ENCODE measurements at places on chromosomes 16 and 17.
A peak's percentile ranks its signal among the peaks of the same experiment; 100 is the strongest.

GRCh38 chr16:74455213-74455612 is 33.9 kb upstream of the CLEC18B start:
- DNase-seq = no peak

GRCh38 chr16:68704232-68704867 is 32.7 kb upstream of the CDH1 start:
- peak; percentile 57 for DNase-seq

DNA sequence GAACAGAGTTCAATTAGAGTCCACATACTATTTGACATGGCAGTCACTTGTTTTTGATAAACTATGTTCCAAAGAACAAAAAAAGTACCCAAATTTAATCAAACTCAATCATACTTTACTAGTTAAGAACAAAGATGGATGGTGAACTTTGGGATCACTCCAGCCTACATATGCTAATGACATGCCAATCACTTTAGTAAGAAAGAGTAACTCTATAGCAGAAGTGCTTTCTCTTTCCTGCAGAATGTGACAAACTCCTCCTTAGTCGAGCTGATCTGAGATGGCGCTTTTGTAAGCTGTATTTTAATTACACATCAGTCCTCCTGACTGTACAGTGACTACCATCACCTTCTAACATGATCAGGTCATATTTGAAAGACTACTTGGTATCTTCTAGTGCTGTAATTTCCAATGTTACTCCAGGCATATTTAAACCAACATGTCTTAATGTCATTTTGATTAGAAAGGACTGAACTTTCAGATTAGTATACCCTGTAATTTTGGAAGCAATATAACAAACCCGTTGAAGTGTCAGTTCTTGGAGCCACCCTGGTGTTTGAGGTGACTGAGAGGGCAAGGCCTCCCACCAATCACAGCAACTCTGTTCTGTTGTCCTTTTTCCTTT is 4.1 kb downstream of the NETO2 start:
- no peak for DNase-seq

GRCh38 chr17:29176558-29177351 is 3.4 kb downstream of the MYO18A start:
- peak; percentile 78 for DNase-seq

DNA sequence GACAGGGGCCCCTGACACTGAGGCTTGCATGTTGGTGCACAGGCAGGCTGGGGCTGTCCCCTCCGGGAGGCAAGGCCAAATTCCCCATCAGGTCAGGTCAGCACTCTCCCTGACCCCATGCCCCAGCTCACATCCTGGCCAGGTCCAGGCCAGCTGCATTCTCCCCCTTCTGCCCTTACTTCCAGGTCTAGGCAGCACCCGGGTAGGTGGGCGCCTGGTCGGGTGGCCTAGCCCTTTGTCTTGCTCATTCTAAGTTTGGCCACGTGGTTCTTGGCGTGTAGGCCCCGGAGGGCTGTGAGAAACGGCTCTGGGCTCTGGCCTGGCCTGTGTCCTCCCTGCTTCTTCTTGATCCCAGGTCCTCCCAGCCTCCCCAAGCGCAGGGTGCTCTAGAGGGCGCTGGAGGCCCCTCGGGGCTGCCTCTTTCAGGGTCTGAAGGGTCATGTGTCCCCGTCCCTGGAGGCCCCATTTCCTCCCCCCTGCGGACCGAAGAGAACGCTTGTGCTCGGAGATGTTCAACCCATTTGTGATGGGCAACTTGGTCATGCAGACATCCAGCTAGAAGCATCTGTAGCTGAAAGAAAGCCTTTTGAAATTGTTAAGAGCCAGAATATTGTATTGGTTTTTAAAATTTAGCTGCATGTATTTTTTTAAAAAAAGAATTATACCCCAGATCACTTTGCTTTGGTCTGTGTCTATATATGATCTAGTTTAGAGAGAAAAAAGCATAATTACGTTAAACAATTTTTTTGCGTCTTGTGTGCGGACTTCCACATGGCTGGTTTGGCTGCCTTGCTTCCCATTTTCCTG is 6.7 kb downstream of the BAHCC1 start:
- DNase-seq = no peak

DNA sequence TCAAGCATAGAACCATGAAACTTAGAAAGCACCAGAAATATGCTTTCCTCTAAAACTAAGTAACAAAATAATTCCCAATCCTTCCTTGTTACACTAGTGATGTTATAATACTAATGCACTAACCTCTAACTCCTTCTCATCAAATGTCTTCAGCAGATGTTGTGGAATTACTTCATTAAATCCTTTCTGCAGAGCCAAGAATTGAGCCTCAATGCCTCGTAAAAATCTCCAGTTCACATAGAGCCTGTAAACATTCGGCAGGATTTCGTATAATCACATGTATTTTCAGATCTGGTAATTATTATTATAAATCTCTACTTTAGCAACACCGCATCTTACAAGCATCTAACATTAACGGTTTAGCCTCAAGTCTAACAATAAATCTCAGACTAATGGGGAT is 44.7 kb downstream of the CEP95 start:
- DNase-seq = no peak

DNA sequence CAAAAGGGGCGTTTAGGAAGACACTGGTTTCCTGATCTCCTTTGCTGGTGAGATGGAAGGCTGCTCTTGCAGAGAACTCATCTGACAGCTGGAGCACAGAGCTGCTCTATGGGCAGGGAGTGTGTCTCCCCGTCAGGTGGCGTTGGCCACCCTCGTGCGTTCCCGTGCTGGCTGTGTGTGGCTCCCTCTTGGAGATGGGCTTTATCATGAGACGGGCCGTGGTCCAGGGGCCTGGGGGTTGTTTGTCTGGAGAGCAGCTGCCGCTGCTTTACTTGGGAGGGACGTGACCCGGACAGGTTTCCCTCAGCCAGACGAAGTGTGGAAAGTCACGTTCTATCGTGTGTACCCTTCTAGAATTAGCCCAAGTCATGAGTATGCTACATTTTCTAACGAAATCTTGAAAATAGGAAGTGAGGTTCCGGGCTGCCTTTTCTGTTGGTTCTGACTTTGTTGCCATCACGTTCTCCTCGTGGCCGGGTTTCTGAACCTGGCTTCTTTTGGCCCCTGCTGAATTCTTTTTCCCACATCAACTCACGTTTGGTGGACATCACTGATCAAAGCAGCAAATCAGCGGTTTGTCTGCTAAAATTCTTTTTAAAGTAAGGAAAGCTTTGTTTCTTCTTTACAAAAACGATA is 105.6 kb upstream of the CHMP6 start:
- no peak for DNase-seq

DNA sequence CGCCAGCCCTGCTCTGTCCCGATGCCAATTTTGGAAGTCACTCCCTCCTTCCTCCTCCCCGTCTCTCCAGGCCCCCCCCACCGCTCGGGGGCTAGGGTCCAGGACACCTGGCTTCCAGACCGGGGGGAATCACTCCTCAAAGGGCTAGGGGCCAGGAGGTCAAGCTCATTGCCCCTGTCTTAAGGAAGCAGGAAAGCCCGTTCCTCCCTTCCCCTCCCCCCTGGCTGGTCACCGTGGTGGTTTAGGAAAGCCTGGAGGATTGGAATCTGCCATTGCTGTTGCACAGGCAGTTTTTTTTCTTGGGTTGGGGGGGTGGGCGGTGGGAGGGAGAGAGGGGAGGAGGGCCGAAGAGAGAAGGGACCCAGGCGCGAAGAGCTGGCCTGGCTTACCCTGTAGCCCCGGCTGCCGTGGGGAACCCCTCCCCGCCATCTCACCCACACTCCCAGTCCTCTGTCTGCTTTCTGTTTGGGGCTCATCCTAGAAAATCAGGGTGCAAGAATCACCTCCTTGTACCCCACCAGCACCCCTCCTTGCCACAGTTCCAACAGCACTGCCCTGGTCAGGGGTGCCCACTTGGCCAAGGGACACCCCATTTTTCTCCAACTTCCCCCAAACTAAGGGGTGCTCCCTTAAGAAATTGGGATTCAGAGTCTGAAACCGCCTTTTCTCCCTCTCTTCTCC is 2.9 kb upstream of the BCL6B start:
- DNase-seq = no peak

DNA sequence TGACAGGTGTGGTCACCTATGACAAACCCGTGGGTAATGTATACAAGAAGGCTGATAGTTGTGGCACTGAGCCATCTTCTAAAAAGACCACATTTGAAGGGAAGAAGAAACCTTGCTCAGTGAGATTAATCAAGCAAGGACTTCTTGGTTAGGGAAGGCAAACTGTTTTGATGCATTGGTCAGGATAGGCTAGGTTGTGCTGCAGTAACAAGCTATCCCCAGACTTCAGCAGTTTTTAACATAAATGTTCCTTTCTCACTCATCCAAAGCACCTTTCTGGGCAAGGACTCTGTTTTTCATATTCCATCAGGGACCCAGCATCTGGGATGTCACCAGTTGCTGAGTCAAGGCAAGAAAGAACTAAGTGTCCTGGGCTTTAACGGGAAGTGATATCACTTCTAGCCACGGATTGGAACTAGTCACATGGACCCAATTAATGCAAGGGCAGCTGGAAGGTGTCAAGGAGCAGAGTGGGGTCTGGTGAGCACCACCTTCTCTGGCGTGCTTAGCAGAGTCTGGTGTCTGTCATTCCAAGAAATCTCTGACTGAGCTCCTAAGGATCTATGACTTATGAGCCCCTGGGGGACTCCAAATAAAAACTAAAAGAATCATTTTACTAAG is 52.0 kb upstream of the CCL2 start:
- no peak for DNase-seq

DNA sequence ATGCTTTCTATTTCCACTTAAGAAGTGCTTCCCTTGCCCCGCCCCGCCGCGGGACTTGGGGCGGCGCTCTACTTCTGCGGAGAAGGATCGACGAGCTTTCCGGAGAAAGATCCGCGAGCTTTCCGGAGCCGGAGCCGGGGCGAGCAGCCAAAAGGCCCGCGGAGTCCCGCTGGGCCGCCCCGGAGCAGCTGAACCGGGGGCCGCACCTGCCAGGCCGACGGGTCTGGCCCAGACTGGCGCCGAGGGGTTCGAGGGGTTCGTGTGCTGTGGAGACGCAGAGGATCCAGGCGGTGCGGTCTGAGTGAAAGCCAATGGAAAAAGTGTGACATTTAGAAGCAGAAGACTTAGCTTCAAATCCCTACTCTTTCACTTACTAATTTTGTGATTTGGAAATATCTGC is 50.8 kb downstream of the TBC1D26 start:
- DNase-seq = no peak

GRCh38 chr17:80060644-80061043 is 24.2 kb downstream of the CCDC40 start:
- no peak for DNase-seq

- DNase-seq = no peak
Observed at GRCh38 chr17:4162321-4162720, 19.3 kb downstream of the CYB5D2 start.

DNA sequence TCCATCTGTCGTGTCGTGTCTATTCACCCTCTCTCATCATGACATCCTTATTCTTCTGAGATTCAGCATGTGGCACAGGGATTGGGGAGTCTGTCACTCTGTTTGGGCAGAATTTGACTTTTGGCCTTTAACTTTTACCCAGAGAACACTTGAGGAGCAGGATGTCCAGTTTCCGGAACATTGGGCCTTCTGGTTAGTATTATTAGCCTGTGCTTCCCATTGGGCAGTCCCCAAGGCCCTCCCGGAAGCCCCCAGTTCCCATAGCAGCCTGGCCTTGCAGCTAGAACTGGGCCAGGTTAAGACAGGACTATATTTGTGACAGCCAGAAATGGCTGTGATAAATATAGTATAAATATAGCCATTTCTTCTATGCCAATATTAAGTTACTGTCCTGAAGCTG is 9.6 kb downstream of the SCN4A start:
- no peak for DNase-seq

GRCh38 chr17:8862213-8863056 is 5.0 kb downstream of the PIK3R6 start:
- no peak for DNase-seq

DNA sequence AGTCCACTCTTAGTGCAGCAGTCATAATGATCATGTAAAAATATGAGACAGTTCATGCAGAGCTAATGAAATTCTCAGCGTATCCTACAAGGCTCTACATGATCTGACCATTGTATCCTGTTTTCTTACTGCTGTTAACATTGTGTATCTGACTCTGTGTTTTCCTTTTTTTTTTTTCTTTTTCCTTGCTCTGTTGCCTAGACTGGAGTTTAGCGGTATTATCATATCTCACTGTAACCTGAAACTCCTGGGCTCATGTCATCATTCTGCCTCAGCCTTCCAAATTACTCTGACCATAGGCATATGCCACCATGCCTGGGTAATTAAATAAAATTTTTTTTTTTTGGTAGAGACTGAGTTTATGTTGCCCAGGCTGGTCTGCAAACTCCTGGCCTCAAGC is 12.1 kb downstream of the DUS2 start:
- DNase-seq = no peak

DNA sequence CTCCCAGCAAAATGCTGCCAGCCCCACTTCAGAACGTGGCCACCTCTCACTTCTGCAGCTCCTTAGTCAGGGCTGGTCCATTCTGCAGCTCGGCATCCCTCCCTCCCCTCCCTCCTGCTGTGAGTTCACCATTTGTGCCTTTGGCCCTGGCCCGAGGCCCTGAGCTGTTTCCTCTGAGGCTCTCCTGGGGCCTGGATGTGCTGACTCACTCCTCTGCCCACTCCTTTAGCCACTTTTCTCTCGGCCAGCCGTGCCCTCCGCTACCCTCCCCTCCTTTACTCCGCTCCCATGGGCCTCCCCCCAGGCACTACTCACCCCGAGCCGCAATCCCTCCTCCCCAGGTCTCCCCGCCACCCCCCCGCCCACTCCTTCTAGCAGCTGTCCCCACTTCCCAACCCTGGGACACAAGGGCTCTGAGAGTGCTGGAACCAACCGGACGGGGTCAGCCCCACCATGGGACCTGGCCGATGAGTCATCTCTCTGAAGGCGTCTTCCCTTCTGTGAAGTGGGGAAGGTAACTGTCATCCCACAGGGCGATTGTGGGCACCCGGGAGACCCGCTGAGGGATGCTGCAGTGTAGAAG is 11.5 kb downstream of the KCNG4 start:
- DNase-seq = no peak

DNA sequence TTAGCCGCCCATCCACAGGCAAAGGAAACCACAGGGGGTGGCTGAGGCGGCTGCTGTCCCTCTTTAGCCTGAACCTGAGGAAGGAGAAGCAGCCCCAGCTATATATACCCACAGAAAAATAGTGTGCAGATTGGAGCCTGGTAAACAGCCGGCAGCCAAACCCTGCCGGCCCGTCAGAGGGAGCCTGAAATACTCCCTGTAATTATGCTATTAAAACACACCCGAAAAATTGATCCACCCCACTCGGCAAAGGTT is 6.8 kb downstream of the PIEZO1 start:
- DNase-seq = no peak

GRCh38 chr16:14063618-14064581 is 7.2 kb upstream of the MRTFB start:
- DNase-seq = no peak

- DNase-seq = no peak
Observed at GRCh38 chr16:30526137-30526822, at the start of gene ZNF768. Gene ZNF768, minus strand, starts transcription at chr16:30526566. Its CDS starts 153 bp downstream, at chr16:30526413.

GRCh38 chr17:77391668-77392375 is 251.1 kb downstream of the SEC14L1 start:
- DNase-seq = no peak

DNA sequence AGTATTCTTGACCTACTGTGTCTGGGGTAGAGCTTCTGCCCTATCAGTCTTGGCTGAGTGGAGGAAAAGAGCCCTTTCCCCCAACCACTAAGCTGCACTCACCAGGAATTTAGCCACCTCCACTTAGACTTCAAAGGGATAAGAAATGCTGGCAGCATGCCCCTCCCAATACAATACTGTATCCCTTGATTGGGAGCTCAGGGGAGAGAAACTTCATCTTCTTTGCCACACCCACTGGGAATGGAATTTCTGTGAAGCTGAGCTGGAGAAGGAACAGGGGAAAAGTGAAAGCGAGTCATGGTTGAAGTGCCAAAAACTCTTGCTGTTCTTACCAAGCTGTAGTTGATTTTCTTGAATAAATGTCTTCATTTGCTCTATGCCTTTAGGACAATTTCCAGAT is 68.8 kb downstream of the CEP112 start:
- DNase-seq = no peak

All from GM06990 (cell line).